ENCODE measurements at places on chromosomes 2 and 18. TPM values are rescaled to one million over a fixed set of nuclear protein-coding genes. Genes with fewer than 3 reads are reported as not detected.

DNA sequence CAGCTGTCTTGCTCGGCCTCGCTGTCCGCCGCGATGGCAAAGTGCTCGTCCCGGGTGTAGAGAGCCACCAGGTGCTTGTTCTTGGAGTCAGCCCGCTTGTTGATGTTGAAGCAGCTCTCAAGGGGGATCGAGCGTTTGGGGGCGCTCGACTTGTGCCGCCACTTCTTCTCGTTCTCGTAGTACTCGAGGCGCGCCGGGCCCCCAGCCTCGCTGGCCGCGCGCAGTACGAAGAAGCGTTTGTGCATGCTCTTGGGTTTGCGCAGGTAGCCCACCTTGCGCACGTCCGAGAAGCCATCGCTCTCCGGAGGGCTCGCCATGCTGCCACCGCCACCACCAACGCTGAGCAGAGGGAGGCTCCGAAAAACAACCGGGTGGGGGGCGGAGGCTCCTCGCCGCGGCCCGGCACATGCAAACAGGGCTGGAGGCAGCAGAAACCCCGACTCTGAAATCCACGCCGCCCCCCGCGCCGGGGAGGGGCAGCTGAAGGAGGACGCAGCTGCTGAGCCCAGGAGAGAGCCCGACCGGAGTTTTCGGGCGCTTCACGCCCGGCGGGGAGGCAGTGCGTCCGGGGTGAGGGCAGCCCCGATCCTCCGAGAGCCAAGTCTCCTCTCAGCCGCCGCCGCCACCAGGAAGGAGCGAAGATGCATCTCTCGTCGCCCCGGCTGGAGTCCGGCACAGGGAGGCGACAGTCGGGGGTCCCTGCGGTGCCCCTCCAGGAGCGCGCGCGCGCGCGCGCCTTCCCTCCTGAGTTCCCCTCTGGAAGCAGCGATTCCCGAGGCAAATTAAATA lies 1.0 kb downstream of the IRS1 start:
- DNase-seq, result peak; percentile 27

- no peak for DNase-seq
Measured at GRCh38 chr2:167787562-167787961, 459.8 kb downstream of the STK39 start.

Gene CREG2
- not detected for total RNA-seq

- DNase-seq, result no peak
Measured at GRCh38 chr2:124664363-124664762, 639.3 kb downstream of the CNTNAP5 start.

DNA sequence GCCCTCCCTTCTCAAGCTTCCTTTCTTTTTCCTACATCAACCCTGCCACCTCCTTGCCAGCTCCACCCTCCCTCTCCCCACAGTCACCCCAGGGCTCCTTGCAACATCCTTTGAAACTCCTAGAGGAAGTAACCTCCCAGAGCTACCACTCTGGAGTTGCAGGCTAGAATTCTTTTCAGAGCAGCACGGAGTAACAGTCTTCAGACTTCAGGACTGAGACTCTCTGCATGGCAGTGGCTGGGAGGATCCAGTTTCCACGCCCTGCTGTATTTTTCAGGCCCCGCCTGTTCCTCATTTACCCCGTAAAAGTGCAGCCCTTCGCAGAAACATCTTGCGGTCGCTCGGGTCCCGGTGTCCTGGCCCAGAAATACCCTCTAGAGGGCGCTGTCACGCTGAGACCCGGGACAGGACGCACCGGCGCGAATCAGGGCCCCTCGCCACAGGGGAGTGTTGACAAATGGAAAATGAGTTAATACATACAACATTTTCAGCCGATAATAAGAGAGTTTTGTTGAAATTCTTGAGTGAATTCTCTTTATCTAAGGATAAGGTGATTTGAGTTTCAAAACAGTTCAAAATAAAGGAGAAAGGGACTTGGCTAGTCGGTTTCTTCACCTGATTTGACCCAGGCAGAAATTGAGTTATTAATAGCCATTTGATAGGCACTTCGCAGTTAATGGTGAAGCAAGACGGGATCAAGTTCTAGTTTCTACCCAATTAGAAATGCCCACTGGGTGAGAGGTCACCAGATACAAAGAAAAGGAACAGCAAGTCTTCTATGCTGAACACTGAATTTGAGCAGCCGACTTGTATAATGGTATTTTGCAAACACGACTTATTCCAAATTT lies 18.5 kb upstream of the NTSR2 start:
- peak; percentile 81 for DNase-seq

DNA sequence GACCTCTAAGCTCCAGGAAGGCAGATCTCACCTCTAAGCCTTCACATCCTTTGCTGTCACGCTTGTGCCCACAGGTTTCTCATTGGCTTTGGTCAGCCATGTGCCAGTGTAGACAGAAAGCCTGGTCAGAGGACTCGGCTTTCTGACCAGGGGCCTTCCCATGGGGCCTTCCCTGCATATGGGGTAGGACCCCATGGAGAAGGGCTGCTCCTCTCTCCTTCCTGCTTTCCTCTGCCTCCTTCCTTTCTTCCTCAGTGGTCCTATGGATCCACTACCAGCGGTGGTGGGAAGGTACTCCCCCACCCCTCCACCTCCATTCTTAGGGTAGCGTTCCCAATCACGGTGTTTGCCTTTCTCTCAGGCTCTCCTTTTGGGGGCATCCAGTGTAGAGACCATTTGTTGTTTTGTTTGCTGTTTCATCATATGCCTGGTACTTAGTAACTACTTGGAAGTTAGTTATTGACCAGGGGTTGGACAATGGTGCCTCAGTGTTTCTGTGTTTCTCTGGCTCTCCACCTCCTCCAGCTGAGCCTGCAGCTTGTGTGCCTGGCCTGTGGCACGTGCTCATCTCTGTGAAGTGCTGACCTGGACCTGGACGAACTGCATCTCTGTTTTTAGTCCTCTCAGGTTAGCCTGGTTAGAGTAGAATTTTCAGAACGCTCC lies 71.6 kb downstream of the ZNF407 start:
- DNase-seq, result no peak

GRCh38 chr2:61633250-61633649 lies 95.1 kb upstream of the XPO1 start:
- no peak for DNase-seq

GRCh38 chr2:121235542-121235941 lies 49.5 kb downstream of the TFCP2L1 start:
- no peak for DNase-seq

GRCh38 chr2:37767959-37768925 lies 96.8 kb upstream of the CDC42EP3 start:
- DNase-seq, result no peak

GRCh38 chr2:75087736-75088135 lies 111.6 kb downstream of the TACR1 start:
- DNase-seq, result no peak

DNA sequence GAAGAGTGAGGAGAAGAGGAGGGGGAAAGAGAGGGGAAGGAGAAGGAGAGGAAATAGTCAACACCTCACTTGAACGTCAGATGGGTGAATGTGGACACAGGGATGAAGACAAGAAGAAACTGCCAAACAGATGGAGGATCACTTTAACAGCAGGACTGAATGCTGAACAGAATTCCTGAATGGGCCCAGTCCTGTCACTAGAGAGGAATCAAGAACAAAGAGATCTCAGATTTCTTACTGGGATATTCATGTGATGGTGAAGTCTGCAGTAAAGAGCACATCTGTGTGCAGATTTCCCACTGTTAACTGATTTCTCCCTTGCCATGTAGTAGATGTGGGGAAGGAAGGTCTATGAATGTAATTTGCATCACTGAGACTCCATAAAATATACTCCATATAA lies 135.4 kb downstream of the L3MBTL4 start:
- no peak for DNase-seq
